Vagina (tissue), 2 donors: ENCODE measurements at places on chromosomes 1 and 21. TPM values are rescaled to one million over a fixed set of nuclear protein-coding genes. Genes with fewer than 3 reads are reported as not detected.

DNA sequence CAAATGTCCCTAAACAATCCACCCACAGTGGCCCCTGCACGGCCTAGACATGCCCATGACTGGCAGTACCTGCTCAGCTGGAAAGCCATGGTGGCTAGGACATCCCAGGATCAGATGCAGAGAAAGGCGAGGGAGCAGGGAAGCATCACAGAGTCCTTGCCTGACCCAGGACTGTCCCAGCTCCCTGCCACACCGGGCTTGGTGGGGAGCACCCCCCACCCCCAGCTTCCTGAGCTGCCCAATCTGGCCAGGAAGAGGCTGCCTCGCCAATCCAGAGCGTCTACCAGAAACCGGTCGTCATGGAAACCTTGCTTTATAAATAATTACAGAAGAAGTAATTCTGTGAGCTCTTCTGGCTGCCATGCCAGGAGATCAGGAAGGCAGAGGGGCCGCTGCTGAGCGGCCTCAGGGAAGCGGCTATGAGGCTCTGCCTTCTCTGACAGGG, 34.8 kb downstream of the ACOT7 start:
- no peak overlapping the region for H3K4me3 ChIP-seq
- H3K36me3 ChIP-seq = no peaks in the 10 kb centered on the region
- peak overlapping the region; percentile 71 for H3K27ac ChIP-seq

DNA sequence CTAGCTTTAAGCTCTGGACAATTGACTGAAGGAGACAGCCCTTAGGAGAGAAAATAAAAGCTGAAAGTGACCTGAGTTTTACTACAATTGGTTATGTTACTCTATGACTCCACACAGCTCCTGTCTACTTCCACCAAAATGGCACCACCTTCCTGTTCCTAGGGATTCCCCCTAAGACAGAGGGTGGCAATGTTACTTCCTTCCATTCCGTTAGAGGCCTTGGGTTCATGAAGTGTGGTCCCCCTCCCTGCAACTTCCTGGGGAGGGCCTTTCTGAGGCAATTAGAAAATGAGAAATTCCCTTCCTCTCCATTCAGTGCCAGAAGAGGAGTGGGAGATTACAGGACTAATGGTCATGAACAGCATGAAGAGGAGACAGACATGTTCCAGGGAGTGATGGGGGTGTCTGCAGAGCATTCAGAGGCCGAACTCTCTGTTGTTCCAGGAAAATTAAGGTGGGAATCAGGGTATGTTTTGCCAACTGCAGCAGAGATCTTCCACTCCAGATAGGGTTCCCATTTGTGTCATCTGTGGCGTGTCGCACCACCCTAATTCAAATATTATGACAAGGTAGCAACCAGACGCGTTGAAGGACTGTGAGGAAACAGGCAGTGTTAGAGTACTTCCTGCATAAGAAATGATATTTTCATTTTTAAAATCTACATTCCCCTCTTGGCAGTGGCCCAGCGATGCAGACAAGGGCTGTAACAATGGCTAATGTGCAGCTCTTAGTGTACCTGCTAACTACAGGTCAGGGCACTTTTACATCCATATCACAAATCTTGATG, 53.1 kb upstream of the TRIM67 start:
- H3K27ac ChIP-seq = no peak overlapping the region
- no peaks in the 10 kb centered on the region for H3K36me3 ChIP-seq
- no peaks in the 10 kb centered on the region for H3K27me3 ChIP-seq

GRCh38 chr1:70836456-70836855, 211.2 kb downstream of the PTGER3 start:
- no peaks in the 10 kb centered on the region for H3K27me3 ChIP-seq
- no peaks in the 10 kb centered on the region for H3K4me1 ChIP-seq
- DNase-seq = no peak
- H3K27ac ChIP-seq = no peak overlapping the region

DNA sequence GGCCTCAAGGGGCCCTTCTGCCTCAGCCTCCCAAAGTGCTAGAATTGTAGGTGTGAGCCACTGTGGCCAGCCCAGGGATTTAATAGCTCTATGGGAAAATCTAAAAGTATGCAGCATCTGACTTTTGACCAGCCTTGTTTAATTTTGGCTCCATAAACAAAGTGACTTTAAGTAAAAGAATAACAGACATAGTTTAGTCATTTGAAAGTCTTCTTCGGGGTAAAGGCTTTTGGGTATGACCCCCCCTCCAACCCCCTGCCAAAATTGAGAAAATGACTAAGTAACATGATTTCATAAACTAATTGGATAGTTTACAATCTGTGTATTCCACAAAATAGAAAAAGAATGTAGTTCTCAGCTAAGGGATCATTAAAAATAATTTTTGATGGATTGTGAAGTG, 17.0 kb downstream of the GPBP1L1 start:
- DNase-seq = no peak
- H3K36me3 ChIP-seq = no peaks in the 10 kb centered on the region
- no peaks in the 10 kb centered on the region for H3K27me3 ChIP-seq
- H3K4me1 ChIP-seq = peaks cover 73% of the 10 kb centered on the region

- H3K36me3 ChIP-seq = no peaks in the 10 kb centered on the region
- peaks cover 5% of the 10 kb centered on the region for H3K4me1 ChIP-seq
- no peak overlapping the region for H3K4me3 ChIP-seq
- no peaks in the 10 kb centered on the region for H3K27me3 ChIP-seq
- no peak for DNase-seq
Observed at GRCh38 chr1:116262207-116262994, 110.6 kb upstream of the ATP1A1 start.

Gene DNASE2B
- not detected for total RNA-seq

Gene CD1E
- total RNA-seq = 2.5 TPM

GRCh38 chr1:21289700-21290545, at the start of gene ECE1:
ECE1 (minus strand) TSS chr1:21290463; CDS start chr1:21290414, 49 bp downstream.
- peak within 1 kb of the TSS; percentile 86 for H3K4me3 ChIP-seq
- H3K27me3 ChIP-seq = no peaks in the 10 kb centered on the region
- peak within 1 kb of the TSS; percentile 87 for H3K27ac ChIP-seq
- H3K36me3 ChIP-seq = no peaks in the 10 kb centered on the region
- peaks cover 64% of the 10 kb centered on the region for H3K4me1 ChIP-seq
- no peak for DNase-seq

- H3K27me3 ChIP-seq = no peaks in the 10 kb centered on the region
- no peaks in the 10 kb centered on the region for H3K36me3 ChIP-seq
- no peak overlapping the region for H3K27ac ChIP-seq
- no peak for DNase-seq
Observed at GRCh38 chr1:111804776-111805175, 49.1 kb downstream of the DDX20 start.

DNA sequence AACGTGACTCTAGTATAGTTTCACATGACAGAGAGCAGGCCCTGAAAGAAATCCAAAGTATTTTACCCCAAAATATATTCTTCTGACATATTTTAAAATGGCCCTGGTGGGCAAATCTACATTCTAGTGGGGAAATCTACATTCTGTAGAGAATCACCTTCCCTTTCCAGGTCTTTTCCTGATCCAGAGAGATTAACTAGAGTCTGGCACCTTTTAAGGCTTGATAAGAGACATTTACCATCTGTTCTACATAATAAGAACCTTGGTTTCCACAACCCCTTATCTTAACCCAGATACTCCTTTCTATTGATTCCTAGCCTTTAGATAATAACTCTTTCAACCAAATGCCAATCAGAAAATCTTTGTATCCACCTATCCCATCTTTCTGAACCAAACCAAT, 17.0 kb upstream of the L1TD1 start:
- H3K27me3 ChIP-seq = no peaks in the 10 kb centered on the region
- no peaks in the 10 kb centered on the region for H3K36me3 ChIP-seq
- H3K27ac ChIP-seq = no peak overlapping the region
- no peak for DNase-seq
- no peak overlapping the region for H3K4me3 ChIP-seq

Gene CFAP410
- total RNA-seq = 24.3 TPM

DNA sequence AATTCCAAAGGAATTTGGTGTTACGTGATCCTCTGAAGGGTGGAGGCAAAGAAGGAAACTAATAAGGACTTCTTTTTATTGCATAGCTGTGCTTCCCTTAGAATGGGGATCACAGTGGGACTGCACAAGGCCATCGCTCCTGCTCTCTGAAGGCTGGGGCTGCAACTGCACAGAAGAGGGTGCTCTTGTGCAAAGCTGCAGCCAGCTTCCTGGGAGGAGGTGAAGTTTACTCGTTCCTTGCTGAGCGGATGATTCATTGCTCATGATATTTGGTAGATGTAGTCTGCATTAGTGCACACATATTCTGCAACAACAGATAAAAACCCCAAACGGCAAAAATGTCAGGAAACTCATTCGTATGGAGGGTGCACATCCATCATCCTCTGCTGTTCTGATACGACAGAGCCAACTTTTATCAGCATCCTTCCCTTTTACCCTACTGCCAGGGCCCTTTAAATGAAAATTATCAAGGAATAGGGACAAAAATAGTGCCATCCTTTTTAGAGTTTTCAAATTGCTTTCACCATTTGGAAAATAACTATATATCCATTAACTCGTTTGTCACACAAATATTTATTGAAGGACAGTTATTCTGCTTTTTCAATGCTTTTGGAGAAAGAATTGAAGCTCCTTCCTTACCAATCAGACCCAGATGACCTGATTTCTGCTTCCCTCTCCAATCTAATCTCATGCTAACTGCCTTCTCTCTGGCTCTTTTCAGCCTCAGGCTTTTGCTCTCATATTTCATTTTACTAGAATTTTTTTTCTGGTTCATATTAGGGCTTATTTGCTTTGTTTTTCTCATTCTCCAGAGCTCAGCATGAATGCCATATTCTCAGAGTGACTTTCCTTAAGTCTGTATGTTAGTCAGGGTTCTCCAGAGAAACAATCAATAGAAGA, 263.6 kb downstream of the DUSP10 start:
- no peak overlapping the region for H3K27ac ChIP-seq
- no peak overlapping the region for H3K4me3 ChIP-seq
- no peaks in the 10 kb centered on the region for H3K36me3 ChIP-seq
- no peaks in the 10 kb centered on the region for H3K27me3 ChIP-seq
- H3K4me1 ChIP-seq = no peaks in the 10 kb centered on the region

GRCh38 chr1:71521655-71522264, 440.9 kb upstream of the ZRANB2 start:
- no peak overlapping the region for H3K4me3 ChIP-seq
- H3K27me3 ChIP-seq = no peaks in the 10 kb centered on the region
- no peak overlapping the region for H3K27ac ChIP-seq

DNA sequence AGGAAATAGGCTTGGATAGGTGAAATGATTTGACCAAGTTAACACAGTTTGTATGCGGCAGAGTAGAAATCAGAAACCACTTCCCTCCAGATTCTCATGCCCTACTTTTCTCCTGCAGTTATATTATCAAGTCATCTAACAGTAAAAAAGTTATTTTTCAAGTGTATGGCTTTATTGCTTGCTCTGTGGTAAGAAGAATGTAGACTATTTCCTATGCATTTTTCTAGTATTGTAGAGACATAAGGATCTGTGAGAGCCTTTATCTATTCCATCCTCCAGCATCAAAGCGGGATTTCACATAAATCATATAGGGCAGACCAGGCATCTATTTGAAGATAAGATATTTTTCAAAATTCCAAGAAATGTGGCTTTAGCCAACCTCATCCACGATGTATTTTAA, 208.5 kb downstream of the TTLL7 start:
- H3K27me3 ChIP-seq = no peaks in the 10 kb centered on the region
- H3K27ac ChIP-seq = no peak overlapping the region
- no peaks in the 10 kb centered on the region for H3K36me3 ChIP-seq
- no peaks in the 10 kb centered on the region for H3K4me1 ChIP-seq
- DNase-seq = no peak
- no peak overlapping the region for H3K4me3 ChIP-seq

- DNase-seq = no peak
- no peak overlapping the region for H3K4me3 ChIP-seq
- no peaks in the 10 kb centered on the region for H3K36me3 ChIP-seq
- peak overlapping the region; percentile 97 for H3K27ac ChIP-seq
- peaks cover 32% of the 10 kb centered on the region for H3K4me1 ChIP-seq
Observed at GRCh38 chr1:116371752-116372151, 1.3 kb upstream of the ATP1A1 start.

DNA sequence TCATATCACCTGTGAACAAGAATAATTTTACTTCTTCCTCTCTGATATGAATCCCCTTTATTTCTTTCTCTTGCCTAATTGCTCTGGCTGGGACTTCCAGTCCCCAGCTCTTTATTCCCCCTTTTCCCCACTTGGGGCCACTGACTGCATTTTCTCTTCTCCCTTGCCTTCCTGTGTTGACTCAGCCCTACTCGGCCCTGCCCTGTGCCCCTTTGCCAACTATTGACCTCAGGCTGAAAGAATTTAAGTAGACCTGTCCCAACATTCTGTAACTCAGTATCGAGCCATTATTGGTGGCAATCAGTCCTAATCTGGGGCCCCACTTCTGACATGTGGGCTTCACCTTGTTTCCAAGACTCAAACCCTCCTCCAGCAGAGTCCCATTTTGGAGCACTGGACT, 60.6 kb upstream of the STUM start:
- no peaks in the 10 kb centered on the region for H3K27me3 ChIP-seq
- no peak overlapping the region for H3K4me3 ChIP-seq
- H3K27ac ChIP-seq = no peak overlapping the region

- H3K4me3 ChIP-seq = no peak overlapping the region
- no peak overlapping the region for H3K27ac ChIP-seq
- H3K36me3 ChIP-seq = no peaks in the 10 kb centered on the region
- no peaks in the 10 kb centered on the region for H3K27me3 ChIP-seq
- H3K4me1 ChIP-seq = no peaks in the 10 kb centered on the region
Observed at GRCh38 chr21:38679534-38679933, 126.2 kb upstream of the ETS2 start.

- H3K4me1 ChIP-seq = no peaks in the 10 kb centered on the region
- DNase-seq = no peak
- H3K4me3 ChIP-seq = no peak overlapping the region
- no peaks in the 10 kb centered on the region for H3K36me3 ChIP-seq
- no peaks in the 10 kb centered on the region for H3K27me3 ChIP-seq
Observed at GRCh38 chr1:233470741-233471499, 143.0 kb upstream of the KCNK1 start.

DNA sequence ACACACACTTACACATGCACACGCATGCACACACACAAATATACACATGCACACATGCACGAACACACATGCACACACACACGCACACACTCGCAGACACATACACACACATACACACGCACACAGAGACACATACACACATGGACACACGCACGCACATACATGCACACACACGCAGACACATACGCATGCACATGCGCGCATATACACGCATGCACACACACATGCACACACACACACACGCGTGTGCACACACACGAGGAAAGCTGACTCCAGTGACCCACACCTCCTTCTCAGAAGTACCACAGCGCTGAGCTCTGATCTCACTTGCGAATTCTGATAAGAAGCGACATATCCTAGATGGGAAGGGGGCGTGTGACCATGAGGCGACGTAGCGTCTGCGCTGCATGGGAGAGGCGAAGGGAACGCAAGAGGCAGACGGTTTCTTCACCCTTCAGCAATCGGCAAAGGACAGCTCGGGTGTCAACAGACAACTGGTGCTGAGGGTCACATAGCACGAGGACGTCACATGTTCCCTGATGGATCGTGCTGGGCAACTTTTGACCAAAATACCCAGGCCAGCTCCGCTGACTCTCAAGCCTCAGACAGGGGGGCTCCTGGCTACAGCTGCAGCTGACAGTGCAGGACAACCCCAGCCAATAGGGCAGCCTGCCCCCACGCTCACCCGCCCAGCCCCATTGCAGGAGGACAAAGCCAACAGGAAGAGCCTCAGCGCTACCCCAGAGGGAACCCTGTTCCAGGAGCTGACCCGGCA, 16.0 kb upstream of the PDE9A start:
- no peak for DNase-seq
- H3K27me3 ChIP-seq = no peaks in the 10 kb centered on the region
- no peak overlapping the region for H3K4me3 ChIP-seq
